SK-N-MC (cell line): ENCODE measurements at places on chromosomes 4 and X.

- no peak for DNase-seq
Measured at GRCh38 chr4:36207831-36208520, 36.3 kb downstream of the ARAP2 start.

DNA sequence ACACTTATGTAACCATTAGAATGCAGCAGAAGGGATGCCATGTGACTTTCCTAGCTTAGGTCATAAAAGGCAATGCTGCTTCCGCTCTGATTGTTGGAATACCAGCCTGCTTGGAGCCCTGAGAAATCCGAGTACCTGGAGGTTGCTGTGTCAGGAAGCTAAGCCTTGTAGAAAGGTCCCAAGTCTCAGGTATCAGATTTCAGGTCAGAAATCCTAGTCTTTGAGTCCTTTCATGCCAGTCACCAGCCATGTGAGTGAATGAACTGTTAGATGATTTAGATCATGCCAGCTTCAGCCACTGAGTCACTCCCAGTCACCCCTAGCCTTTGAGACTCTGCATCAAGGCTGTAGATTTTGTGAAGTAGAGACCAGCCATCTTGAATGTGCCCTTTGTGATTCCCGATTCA lies 23.5 kb downstream of the RAP1GDS1 start:
- DNase-seq = no peak

DNA sequence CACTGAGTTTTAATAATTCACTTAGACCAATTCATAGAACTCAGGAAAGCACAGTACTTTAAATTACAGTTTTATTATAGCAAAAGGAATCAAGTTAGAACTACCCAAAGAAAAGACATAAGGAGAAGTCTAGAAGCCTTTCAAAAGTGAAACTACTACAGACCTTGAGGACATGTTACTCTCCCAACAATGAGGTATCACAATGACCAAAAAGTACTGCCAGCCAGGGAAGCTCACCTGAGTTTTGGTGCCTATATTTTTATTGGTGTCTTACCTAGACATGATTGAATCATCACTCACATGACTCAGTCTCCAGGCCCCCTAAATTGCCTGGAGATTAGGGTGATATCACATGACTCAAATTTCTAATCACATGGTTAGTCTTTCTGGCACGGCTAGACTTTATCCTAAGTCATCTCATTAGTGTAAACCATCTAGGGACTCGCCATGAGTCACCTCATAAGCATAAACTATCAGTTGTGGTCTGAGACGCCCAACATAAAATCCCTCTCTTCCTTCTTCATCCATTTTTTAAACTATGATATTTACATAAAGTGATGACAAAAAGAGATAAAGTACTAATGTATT lies 372.3 kb downstream of the TMA16 start:
- DNase-seq = no peak

GRCh38 chr4:118317691-118318090 lies 35.1 kb downstream of the PRSS12 start:
- no peak for DNase-seq

DNA sequence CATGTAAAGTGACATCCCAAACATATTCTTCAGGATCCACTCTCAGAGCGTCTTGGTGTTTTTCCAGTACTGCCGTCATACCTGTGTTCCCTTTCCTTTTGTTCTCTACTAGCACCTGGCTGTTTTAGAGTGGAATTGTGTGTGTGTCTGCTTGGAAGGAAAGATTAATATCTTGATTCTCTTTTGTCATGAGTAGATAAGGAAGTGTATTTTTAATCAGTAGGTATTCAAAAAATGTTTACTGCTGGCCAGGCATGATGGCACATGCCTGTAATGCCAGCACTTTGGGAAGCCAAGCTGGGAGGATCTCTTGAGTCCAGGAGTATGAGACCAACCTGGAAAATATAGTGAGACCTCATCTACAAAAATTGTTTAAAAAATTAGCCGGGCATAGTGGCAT lies 198.8 kb downstream of the CBR4 start:
- no peak for DNase-seq

GRCh38 chrX:19827088-19827487 lies 60.3 kb downstream of the SH3KBP1 start:
- no peak for DNase-seq

DNA sequence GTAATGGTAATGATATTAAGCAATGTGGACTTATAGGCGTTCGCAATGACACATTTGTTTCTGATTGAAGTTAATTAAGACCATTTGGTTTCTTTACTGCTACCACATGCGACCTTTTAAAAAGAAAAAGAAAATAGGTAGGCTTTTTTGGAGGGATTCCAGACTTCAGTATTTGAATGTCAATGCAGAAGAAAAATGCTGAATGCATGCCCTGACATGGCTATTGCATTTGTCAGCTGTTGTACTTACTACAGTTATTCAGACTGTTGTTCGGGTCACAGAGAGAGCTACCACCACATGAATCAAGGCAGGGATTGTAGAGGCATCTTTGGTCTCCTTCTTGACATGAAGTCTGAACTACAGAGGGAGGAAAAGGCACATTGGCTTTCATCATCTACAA lies 163.7 kb downstream of the CORIN start:
- no peak for DNase-seq

DNA sequence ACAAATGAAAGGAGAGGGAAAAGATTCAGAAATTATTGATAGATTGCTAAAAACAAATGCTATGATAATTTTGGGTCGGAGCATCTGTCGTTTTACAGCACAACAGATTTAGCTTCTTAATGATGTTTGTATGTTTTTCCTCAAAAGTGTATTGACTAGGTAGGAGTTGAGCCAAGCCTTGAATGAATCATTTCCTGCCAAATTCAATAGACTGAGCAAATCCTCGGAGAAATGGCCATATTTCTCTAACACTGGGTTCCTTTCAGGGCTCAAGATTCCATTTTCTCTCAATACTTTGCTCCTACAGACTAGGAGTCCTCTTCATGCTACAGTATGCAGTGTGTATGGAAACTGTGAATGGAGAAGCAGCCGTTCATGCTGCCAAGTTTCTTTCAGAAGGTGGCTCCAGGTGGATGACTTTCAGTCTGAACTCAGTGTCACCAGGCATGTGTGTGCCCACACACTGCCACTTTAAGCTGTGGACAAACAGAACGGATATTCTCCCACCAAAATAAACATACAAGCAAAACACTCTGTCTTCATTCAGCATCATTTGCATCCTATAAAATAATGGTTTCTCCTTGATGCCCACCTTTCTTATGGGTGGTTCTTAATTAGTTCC lies 146.0 kb downstream of the TBL1X start:
- no peak for DNase-seq

GRCh38 chrX:123271902-123272301 lies 87.8 kb downstream of the GRIA3 start:
- DNase-seq = no peak

- peak; percentile 3 for DNase-seq
Measured at GRCh38 chrX:16491461-16491860, 158.5 kb upstream of the S100G start.
